NCI-H2171 (cell line): ENCODE measurements at places on chromosomes 5 and 9.

DNA sequence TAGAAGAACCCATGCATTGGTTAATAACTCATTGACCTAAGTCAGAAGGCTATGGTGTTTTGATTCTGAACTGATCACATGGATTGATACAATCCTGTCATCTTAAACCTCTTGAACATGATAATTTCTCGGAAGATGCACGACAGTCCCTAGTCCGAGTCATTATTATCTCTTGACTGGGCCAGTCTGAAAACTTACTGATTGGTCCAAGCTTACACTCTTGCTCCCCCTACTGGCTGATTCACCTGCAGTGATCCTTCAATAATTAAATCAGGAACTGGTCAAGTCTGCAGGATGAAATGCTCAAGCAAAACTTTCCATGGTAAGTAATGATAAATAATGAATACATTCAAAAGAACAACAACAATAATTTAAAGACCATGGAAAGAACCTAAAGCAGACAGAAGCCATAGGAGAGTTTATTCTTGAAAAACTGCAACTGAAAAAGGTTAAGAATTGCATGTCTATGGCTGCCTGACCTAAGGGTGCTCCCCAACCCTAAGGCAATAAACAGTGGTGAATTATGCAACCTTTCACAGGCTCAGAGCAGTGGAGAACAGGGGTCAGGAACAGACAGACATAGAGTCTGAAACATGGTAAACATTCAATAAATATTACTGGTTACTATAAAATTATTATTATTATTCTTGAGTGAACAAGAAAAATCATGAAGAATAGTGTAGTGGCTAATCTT is 79.3 kb downstream of the BRINP1 start:
- DNase-seq: no peak

DNA sequence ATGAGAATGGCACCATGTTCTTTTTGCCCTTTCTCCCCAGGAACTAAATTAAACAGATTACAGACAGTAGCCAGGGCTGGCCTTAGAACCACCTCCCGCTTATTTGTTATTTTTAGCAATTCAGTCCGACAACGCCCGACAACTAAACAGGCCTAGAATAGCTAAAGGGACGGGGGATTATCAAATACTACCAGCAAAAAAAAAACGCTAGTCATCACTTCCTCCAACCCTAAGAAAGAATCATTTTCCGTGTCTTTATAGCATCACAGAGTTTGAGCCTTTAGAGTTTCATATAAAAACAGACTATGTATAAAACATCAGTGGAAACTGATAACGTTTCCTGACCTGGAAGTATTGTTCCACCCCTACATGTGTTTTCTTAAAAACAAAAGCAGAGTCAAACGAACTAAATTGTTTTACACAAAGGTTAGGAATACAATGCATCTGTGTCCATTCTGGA is 35.3 kb downstream of the PFDN1 start:
- no peak for DNase-seq

DNA sequence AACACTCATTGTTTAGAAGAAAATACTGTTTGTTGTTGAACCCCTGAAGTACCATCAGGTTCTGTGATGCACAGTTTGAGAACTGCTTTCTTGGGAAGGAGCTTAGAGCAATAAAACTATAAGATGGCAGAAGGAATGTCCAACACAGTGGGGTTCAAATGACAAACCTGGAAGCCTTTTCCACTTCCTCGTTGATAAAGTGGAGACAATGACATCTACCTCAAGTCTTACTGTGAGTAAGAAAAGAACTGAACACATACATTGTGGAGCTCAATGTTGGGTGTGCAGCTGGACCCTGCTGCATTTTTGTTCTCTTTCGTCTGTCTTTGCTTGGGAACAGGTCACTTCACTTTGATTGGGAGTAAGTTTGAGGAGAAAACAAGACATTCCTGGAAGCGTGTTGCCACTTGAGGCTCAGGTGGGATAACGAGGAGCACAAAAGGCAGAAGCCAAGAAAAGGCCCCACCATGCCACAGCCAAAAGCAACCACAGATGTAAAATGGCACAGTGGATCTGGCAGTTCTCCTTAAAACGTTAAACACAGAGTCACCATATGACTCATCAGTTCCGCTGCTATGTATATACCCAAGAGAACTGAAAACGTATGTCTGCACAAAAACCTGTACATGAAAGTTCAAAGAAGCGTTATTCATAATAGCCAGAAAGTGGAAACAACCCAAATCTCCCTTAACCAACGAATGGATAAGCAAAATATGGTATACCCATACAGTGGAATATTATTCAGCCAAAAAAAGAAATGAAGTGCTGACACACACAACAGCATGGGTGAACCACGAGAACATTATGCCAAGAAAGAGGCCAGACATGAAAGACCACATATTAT is 42.9 kb upstream of the SUB1 start:
- no peak for DNase-seq

- no peak for DNase-seq
Observed at GRCh38 chr5:170818232-170818631, 34.7 kb downstream of the GABRP start.

DNA sequence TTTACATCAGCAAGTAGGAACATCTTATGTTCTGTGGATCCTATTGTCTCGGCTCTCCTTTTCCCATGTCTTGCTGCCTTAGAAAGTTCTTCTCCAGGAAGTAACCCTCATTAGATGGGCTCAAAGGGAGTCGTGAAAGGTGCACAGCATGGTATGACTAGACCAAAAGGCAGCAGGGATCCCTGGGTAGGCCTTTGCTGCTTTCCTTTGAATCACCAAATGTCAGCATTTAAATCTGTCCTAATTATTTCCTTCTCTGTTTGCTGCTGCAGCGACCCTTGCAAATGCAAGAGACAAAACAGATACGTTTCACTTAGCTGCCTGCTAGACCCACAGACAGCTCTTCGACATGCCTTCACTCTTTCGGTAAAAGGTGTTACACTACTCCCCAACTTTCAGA is 218.4 kb downstream of the ACTL7B start:
- no peak for DNase-seq

DNA sequence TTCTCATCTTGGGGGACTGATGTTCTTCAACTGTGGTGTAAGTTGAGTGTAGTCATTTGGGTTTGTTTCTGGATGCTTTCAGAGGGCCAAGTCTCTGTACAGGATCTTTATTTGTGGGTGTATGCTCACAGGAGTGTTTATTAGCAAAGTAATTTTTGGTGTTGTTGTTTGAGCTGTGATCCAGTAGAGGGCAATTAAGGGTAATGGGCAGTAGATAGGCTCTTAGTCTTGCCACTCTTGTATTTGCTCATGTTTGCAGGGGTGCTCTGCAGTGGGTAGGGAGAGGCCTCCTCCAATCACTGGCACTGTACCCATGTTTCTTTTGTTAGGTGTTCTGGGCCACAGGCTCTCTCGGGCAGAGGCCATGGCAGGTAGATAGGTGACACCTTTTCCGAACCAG is 45.9 kb upstream of the ITGA2 start:
- DNase-seq: no peak

DNA sequence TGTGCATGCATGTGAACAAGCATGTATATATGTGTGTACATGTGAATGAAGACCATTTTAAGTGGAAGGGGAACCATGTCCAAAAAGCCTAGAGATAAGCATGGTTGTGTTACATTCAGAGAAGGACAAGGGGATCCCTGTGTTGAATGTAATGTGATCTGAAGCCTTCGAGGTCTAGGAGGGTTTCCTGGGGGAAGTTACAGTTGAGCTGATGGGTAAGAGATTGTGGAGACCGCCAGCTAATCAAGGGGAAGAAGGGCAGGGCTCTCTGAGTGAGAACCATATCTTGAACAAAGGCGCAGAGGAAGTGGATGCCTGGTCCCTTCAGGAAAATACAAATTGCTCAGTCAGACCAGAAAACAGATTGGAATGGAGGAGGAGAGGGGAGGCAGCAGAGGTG is 45.5 kb upstream of the TNFSF15 start:
- no peak for DNase-seq

GRCh38 chr5:10452768-10453331 is 11.2 kb downstream of the ROPN1L start:
- DNase-seq: peak; percentile 56

GRCh38 chr9:136538599-136539426 is 7.0 kb downstream of the NOTCH1 start:
- no peak for DNase-seq

GRCh38 chr5:107263387-107264018 is 407.2 kb downstream of the EFNA5 start:
- DNase-seq: no peak

GRCh38 chr5:99646011-99646647 is 717.3 kb upstream of the CHD1 start:
- DNase-seq: no peak

DNA sequence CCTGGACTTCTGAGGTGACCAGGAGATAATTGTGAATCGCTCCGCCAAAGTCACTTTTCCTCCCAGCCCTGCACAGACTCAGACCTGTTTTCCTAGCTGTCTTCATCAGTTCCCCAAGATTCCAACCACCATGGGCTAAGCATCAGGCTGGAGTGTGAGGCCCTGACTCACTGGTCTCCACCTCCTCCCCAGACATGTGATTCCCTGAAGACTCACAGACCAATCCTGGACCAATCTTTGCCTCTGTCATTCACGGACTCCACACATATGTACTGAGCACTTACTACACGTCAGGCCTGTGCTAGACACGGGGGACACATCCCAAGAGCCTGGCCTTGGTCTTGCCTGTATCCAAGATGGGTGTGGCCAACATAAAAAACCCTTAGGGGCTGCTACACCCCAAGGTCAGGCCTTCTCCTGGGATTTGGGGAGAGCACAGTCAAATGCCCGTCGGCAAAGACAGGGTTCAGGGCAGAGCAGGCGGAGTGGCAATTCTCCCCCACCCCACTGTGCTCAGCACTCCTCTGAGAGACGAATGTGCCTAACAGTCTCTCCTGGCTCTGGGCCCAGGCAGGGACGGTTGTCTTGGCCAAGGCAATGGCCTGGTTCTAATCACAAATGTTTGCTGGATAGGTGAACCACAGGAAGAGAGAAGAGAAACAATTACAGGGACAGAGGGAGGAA is 11.9 kb downstream of the EEIG1 start:
- no peak for DNase-seq
